Astrocyte (in vitro differentiated cells and primary cell): ENCODE measurements at places on chromosomes 3 and 15.
A peak's percentile ranks its signal among the peaks of the same experiment; 100 is the strongest.

GRCh38 chr3:122598151-122598550 lies 20.7 kb downstream of the PARP15 start:
- H3K4me1 ChIP-seq: no peaks in the 10 kb centered on the region
- H3K36me3 ChIP-seq: no peaks in the 10 kb centered on the region
- DNase-seq: no peak
- H3K27ac ChIP-seq: no peak overlapping the region
- H3K27me3 ChIP-seq: no peaks in the 10 kb centered on the region
- no peak overlapping the region for H3K4me3 ChIP-seq

DNA sequence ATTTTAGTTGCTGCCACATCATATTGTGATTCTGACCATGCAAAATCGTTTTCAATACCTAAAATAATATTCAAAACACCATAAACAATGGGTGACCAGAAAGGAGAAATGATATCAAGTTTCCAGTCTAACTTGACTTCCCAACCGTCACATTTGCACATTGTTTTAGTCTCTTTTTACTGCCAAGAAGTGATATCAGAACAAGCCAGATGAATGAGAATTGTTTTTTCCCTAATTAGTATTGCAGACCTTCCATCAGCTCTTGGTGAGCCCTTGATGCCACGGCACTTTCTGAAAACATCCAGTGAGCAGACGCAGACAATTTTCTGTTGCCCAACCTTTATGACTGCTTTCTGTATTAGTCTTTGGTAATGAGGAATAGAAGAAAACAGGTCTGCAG lies 62.5 kb downstream of the SPATA16 start:
- H3K27me3 ChIP-seq: no peaks in the 10 kb centered on the region
- no peaks in the 10 kb centered on the region for H3K4me1 ChIP-seq
- H3K4me3 ChIP-seq: no peak overlapping the region
- no peak overlapping the region for H3K27ac ChIP-seq
- DNase-seq: no peak
- H3K36me3 ChIP-seq: no peaks in the 10 kb centered on the region

- no peak overlapping the region for H3K4me3 ChIP-seq
- DNase-seq: peak; percentile 10
- peak overlapping the region; percentile 5 for H3K27ac ChIP-seq
- no peaks in the 10 kb centered on the region for H3K36me3 ChIP-seq
Observed at GRCh38 chr3:196688349-196688748, 23.7 kb downstream of the CEP19 start.

DNA sequence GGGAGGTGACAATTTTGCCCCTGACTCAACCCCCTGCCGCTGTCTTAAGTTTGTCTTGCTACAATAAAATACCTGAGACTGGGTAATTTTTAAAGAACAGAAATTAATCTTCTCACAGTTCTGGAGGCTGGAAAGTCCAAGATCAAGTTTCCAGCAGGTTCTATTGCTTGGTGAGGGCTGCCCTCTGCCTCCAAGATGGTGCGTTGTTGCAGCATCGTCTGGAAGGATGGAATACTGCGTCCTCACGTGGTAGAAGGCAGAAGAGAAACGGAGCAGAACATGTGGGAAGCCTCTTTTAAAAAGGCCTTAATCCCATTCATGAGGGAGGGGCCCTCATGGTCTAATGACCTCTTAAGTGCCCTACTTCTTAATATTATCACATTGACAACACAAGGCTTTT lies 87.3 kb upstream of the SNTN start:
- no peak overlapping the region for H3K27ac ChIP-seq
- no peaks in the 10 kb centered on the region for H3K36me3 ChIP-seq
- no peak for DNase-seq
- H3K27me3 ChIP-seq: no peaks in the 10 kb centered on the region
- no peak overlapping the region for H3K4me3 ChIP-seq

DNA sequence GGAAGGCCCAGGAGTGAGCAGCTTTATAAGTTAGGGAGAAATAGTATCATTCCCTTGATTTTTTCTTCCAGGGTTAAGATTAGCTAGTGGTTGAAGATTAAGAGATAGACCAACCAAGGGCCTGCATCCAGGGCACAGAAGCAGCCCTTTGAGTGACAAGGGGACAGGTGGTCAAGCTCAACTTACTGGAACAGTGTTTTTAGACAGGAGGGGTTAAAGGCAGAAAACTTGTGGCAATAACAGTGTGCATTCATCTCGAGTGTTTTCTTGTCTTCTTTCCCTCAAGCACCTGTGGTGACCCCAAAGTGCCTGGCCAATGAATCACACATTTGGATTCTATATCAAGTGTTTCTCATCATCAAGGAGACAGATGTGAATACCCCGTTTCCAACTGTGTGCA lies 267.5 kb downstream of the PDCD6IP start:
- no peaks in the 10 kb centered on the region for H3K27me3 ChIP-seq
- no peak overlapping the region for H3K4me3 ChIP-seq
- no peak overlapping the region for H3K27ac ChIP-seq
- peaks cover 4% of the 10 kb centered on the region for H3K4me1 ChIP-seq

DNA sequence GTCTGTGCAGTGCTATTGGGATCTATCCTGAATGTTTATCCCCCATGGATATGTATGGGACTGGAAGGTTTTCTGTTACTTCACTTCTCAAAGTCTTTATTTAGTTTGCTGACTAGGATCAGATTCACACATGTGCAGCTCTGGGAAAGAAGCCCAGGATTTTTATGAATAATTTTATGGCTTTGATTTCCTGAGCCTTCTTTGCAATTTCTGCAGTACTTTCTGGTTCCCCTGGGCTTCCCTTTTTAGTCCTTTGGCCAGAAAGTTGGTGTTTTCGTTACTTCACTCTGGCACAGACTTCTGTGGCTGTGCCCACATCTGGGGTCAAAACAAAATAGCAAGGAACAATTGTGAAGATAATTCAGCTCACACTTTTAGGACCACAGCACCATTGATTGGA lies 721.0 kb downstream of the OTOL1 start:
- H3K27ac ChIP-seq: no peak overlapping the region
- no peak overlapping the region for H3K4me3 ChIP-seq
- H3K4me1 ChIP-seq: no peaks in the 10 kb centered on the region
- no peaks in the 10 kb centered on the region for H3K27me3 ChIP-seq
- DNase-seq: no peak
- H3K36me3 ChIP-seq: no peaks in the 10 kb centered on the region

DNA sequence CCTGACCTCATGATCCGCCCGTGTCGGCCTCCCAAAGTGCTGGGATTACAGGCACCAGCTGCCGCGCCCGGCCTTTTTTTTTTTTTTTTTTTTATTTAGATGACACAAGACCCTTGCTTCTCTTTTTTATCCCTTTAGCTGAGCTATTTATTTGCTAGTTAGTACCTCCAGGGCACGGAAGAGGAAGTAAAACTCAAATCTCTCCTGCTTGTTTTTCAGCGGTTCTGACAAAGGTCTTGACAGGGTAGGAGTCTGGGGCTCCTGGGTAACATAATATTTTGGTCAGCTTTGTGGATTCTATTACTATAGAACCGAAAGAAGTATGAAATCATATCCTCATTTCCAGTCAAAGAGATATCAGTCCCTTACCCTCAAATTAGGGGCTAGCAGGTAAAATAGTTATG lies 44.0 kb upstream of the ETV5 start:
- no peak for DNase-seq
- H3K27me3 ChIP-seq: peaks cover 5% of the 10 kb centered on the region
- H3K4me1 ChIP-seq: no peaks in the 10 kb centered on the region
- H3K36me3 ChIP-seq: no peaks in the 10 kb centered on the region
- no peak overlapping the region for H3K4me3 ChIP-seq

- H3K36me3 ChIP-seq: no peaks in the 10 kb centered on the region
- no peaks in the 10 kb centered on the region for H3K27me3 ChIP-seq
- H3K4me1 ChIP-seq: no peaks in the 10 kb centered on the region
- no peak overlapping the region for H3K27ac ChIP-seq
- no peak for DNase-seq
Observed at GRCh38 chr3:89165636-89166263, 58.3 kb downstream of the EPHA3 start.

DNA sequence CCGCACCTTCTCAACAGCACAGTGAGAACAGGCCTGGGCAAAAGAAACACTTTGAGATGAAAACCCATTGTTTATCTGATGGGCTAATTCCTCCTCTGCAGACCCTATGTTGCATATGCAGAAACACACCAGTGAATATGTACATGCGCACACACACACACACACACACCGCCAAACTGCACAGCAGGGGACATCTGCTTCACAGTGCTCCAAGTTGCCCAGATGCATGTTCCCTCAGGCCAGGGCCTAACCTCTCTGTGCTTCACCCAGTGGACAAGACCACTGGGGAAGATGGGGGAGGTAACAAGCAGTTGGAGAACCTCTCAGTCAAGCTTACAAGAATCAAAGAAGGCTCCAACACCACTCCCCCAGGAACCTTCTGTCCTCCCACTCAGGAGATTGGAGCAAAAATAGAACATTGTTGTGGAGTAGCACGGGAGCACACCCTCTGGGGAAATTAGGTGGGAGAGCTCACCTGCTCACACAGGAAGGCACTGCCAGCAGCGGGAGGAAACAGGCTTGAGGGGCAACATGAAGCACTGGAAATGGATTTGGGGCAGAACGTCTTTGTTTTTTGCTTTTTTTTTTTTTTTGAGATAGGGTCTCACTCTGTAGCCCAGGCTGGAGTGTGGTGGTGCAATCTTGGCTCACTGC lies 13.0 kb downstream of the HCN4 start:
- no peak overlapping the region for H3K4me3 ChIP-seq
- H3K27ac ChIP-seq: no peak overlapping the region
- no peaks in the 10 kb centered on the region for H3K36me3 ChIP-seq
- no peaks in the 10 kb centered on the region for H3K4me1 ChIP-seq
- H3K27me3 ChIP-seq: peaks cover 20% of the 10 kb centered on the region

DNA sequence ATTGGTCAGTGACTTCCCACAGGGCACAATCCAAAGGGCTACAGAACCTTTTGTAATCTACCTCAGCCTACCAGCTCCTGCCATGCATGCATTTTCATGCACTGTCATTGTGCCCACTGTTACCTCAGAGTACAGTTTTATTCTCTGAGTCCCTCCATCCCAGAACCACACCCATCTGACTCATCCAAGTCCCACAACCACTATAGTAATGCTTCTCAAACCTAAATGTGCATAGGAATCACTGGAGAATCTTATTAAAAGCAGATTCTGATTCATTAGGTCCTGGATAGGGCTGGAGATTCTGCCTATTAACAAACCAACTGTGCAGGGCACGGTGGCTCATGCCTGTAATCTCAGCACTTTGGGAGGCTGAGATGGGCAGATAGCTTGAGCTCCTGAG lies 3.7 kb upstream of the B3GALNT1 start:
- no peak overlapping the region for H3K4me3 ChIP-seq
- peaks cover 4% of the 10 kb centered on the region for H3K4me1 ChIP-seq
- H3K27ac ChIP-seq: no peak overlapping the region
- H3K27me3 ChIP-seq: no peaks in the 10 kb centered on the region
- peak; percentile 39 for DNase-seq

DNA sequence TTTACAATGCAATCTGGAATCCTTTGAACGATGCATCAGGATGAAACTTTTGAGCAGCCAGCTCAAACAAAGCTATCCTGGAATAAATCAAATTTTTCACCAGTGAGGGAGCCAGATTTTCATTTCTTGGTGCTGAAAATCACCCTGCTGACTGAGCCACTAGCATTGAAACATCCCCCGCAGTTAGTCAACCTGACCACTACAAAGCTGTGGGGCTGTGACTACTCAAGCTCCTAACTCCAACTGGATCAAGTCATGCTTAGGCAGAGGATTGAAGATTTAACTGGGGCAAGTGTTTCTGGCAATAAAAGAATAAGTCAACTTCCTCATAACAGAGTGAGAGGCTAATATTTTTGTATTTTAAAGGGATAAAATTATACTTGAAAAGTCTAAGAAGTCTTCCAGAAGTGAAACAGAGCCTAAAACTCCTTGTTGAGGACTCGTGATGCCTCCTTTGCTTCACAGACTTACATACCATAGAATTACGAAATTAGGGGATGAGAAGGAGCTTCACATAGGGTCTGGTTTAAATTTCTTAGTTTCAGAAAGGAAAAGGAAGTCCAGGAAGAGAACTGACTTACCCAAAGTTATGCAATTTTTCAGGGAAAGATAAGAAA lies 177.8 kb downstream of the SERPINI1 start:
- H3K27ac ChIP-seq: no peak overlapping the region
- H3K4me3 ChIP-seq: no peak overlapping the region
- no peaks in the 10 kb centered on the region for H3K4me1 ChIP-seq
- H3K27me3 ChIP-seq: no peaks in the 10 kb centered on the region
- no peaks in the 10 kb centered on the region for H3K36me3 ChIP-seq
- peak; percentile 32 for DNase-seq

- no peak overlapping the region for H3K27ac ChIP-seq
- H3K36me3 ChIP-seq: peaks cover 34% of the 10 kb centered on the region
Observed at GRCh38 chr3:52215351-52215750, 10.1 kb downstream of the TLR9 start.
